CD4-positive, alpha-beta T cell treated with Interleukin-2 at 100 ng/mL for 4 hours (primary cell): ENCODE measurements at places on chromosomes 13 and 19.

DNA sequence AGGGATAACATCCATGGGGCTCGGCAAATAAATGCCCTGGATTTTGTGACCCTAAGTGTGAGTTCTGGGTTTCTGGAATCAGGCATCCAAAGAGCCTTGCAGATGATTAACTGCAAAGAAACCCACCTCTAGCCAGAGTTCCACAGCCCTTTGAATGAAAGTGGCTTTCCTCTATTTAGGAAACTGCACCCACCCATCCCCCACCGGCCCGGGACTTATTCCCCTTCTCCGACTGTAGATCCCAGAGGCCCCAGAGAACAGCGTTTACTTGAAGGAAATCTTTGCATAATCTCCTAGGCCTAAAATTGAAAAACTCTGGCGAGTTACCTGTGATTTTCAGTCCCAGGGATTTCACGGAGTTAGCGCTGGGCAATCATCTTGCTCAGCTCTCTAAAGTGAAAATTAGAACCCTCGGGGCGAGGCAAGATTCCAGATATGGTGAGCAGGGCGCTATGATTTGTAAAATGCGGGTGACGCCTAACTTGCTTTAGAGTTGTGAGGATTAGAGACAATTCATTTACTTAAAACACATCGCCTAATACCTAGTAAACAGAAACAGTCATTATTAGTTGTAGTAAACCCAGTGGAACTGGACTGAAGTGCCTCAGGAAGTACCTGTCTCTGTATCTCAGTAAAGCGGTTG is 9.4 kb downstream of the URAD start:
- DNase-seq: no peak

- no peak for DNase-seq
Observed at GRCh38 chr13:84294576-84294975, 412.3 kb upstream of the SLITRK1 start.

DNA sequence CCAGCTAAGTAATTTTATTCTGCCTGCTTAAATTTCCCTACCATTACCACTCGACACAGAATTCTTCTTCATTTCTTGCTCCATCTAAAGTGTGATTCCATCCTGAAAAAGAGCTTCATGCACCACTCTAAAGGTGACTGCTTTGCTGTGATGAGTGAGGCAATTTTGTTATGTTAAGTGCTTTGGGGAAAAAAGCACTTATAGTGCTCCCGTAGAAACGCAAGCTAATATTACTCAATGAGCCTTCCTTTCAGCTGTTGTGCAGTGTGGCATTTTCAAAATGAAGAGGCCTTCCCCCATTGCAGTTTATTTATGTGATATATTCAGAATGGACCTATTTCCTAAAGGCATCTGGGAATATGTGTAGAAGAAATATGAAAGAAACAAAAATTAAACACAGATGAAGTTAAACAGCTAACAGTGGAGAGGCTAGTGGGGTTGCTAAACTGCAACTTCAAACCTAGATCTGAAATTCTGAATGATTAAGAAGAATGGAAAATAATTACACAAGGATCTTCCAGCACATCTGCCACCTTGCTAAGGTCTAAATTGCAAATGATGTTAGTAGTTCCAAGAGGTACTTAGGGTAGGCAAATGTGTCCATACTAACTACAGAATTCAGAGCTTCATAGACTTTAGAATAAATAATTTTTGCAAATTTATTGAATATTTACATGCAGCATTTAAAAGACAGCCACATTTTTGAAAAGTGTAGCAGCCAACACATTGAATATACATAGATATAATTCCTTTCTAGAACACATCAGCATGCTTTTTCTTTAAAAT is 211.7 kb downstream of the DCT start:
- DNase-seq: no peak

DNA sequence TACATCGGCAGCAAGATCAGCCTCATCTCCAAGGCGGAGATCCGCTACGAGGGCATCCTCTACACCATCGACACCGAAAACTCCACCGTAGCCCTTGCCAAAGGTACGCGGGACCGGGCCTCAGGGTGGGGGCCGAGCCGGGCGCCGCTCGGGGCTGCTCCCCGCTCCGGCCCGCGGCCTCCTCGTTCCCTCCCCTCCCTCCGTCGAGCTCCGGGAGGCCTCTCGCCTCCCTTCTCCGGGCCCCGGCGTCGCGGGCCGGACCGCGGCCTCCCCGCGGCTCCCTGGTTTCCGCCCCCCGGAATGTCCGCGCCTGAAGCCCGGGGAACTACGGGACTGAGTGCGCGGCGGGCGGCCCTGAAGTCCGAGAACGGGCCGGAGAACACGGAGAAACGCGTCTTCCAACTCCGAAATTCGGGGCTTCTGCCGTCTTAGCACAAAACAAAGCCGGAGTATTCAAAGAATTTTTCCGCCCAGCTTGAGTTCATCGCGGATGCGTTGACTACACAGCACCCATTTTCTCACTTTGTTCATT is 423 bp downstream of the LSM14A start:
- peak; percentile 33 for DNase-seq

- peak; percentile 23 for DNase-seq
Observed at GRCh38 chr19:39351537-39352064, 9.4 kb downstream of the SAMD4B start.

GRCh38 chr13:30581582-30581981 is 36.1 kb upstream of the USPL1 start:
- peak; percentile 51 for DNase-seq

- no peak for DNase-seq
Observed at GRCh38 chr13:43391036-43391435, 367.6 kb downstream of the DNAJC15 start.

DNA sequence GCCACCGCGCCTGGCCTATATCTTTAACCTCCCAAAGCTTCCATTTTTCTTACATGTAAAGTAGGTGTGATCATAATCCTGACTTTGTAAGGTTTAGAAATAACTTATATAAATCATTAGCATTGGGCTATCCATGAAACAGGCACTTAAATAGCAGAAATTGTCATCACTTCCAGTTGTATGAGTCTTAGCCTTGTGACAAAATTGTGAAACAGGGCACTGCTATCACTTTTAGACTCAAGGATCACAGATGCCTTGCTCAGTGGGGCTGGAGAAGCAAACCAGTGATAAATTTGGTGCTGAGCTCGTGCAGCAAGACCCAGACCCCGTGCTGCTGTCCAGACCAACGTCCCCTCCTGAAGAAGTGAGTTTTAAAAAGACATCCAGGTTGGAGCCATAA is 209.7 kb downstream of the KATNAL1 start:
- DNase-seq: no peak

GRCh38 chr19:18742838-18743783 is 48.0 kb downstream of the COMP start:
- no peak for DNase-seq

DNA sequence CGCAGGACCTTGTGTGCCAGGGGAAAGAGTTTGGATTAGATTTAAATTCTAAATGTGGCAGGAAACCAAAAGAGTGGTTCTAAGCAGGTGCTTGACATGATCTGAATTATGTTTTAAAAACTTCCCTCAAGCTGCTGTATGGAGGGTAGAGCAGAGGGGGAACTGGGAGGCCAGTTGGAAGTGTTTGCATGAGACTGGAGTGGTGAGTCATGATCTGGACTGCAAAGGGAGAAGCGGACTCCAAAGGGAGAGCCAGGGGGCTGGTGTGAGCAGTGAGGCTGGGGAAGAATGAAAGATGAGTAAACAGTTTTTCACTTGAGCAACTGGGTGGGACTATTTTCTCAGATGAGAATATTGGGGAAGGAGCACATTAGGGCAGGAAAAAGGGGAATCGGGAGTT is 206.1 kb downstream of the DNAJC15 start:
- DNase-seq: no peak

- DNase-seq: no peak
Observed at GRCh38 chr19:27925202-27925601, 1287.7 kb downstream of the UQCRFS1 start.

DNA sequence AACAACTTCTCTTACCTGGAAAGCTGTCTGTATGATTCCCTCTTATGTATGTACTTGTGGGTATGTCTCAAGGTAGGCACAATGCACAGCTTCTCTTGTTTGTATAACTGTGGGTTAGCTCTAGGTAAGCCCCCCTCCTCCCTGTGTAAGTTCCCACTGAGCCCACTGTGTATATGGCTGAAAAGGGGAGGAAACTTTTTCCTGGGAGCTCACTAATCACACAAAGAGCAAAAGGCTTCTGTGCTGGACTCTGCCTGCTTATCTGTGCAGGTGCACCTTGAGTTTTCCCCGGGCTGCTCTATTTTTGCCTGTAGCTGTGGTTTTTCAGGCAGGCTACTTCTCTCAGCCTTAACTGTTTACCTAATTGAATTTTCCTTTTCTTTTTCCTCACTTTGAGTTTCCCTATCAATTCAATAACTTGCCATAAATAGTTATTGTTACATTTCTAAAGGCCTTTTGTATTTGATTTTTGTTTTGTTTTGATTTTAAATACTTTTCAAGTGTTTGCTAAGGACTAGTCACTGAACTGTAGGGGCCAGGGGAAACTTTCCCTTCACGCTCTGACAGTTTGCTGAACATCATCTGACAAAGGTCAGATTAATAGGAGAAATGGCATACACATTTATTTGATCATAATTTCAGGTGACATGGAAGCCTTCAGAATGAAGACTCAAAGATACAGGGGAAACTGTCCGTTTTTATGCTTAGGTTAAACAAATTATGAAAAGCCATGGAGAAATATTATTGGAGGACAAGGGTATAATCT is 423.5 kb upstream of the ATXN8OS start:
- DNase-seq: no peak

GRCh38 chr13:105073041-105073440 is 1462.4 kb downstream of the EFNB2 start:
- no peak for DNase-seq

GRCh38 chr13:79481685-79482052 is 714 bp downstream of the NDFIP2 start:
- peak; percentile 64 for DNase-seq

- DNase-seq: no peak
Observed at GRCh38 chr19:524062-524674, 7.4 kb upstream of the CDC34 start.

DNA sequence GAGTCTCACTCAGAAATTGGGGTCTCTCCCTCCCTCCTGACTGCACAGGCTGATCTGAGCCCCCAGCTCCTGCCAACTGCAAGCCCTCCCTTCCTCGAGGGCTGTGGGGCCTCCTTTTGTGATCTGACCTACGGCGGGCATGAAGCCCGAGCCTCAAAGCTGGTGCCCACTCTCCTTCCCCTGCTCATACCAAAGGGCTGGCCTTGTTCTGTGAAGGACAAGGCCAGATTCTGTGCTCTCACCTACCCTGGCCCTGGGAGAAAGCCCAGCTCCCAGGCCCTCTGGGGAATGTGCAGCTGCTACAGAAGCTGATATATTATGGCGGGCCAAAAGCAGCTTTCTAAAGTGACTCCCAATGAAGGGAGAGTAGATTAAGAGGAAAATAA is 9.0 kb upstream of the ECH1 start:
- DNase-seq: no peak

GRCh38 chr19:46602392-46603194 is 1.5 kb downstream of the CALM3 start:
- no peak for DNase-seq

DNA sequence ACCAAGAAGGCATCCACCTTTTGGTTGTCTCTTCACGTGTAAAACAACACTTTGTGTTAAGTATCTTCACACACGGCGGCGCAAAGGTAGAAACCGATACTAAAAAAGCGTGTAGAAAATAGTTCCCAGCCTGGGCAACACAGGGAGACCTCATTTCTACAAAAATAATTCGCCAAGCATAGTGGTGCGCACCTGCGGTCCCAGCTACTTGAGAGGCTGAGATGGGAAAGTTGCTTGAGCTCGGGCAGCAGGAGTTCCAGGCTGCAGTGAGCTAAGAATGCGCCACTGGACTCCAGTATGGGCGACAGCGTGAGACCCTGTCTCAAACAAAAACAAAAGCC is 573 bp upstream of the ERCC5 start:
- no peak for DNase-seq

GRCh38 chr19:19268453-19269385 is 4.4 kb downstream of the TM6SF2 start:
- no peak for DNase-seq

- DNase-seq: peak; percentile 8
Observed at GRCh38 chr13:77184455-77184854, 142.4 kb downstream of the MYCBP2 start.

DNA sequence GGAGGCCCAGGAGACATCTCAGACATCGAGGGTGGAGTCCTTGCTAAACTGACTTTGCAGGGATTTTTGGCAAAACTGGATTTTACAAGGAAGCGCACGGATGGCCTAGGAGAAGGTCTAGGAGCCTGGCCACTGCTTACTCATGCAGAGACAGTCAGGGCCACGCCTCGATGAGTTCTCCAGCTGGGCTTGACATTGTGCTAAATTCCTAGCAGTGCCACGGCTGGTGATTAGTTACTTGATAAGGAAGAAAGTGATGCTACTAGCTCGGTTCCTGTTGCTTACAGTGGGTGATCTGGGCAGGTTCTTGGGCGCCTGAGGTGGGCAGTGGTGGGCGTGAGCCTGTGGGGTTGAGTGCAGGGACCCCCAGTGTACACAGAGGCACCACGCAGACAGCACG is 143.4 kb downstream of the SOX1 start:
- DNase-seq: no peak

GRCh38 chr19:46452186-46452585 is 19.2 kb downstream of the PNMA8A start:
- DNase-seq: no peak

- no peak for DNase-seq
Observed at GRCh38 chr19:33844478-33844877, 47.8 kb downstream of the KCTD15 start.

DNA sequence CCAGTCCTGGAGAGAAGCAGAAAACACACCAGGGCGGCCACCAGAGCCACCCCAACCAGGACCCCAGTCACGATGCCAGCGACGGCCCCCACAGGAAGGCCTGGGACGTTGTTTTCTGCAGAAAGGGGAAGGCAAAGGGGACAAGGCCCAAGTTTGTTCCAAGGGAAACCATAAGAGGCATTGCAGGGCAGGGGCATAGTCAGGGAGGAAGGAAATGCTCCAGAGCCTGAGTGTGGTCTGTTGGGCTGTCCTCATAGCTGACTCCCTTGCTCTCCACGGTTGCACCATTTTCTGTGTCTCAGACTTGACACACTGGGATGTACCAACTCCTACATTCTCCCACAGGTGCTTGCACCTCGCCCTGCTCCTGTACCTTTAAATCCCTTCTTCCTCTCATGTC is 5.2 kb downstream of the CEACAM4 start:
- DNase-seq: no peak

DNA sequence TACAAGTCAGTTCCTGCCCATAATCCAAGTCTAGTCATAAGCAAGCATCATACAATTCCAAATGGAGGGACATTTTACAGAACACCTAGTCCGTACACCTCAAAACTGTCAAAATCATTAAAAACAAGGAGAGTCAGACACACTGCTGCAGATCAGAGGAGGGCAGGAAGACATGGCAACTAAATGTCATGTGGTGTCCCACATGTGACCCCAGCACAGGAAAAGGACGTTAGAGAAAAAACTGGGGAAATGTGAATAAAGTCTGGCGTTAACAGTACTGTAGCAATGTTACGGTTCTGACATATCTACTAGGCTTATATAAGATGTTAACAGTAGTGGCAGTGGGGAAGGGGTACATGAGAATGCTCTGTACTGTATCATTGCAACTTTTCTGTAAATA is 2.3 kb downstream of the ZSCAN5A start:
- no peak for DNase-seq
